ENCODE measurements at places on chromosomes 6 and 20. TPM values are rescaled to one million over a fixed set of nuclear protein-coding genes. Genes with fewer than 3 reads are reported as not detected.

DNA sequence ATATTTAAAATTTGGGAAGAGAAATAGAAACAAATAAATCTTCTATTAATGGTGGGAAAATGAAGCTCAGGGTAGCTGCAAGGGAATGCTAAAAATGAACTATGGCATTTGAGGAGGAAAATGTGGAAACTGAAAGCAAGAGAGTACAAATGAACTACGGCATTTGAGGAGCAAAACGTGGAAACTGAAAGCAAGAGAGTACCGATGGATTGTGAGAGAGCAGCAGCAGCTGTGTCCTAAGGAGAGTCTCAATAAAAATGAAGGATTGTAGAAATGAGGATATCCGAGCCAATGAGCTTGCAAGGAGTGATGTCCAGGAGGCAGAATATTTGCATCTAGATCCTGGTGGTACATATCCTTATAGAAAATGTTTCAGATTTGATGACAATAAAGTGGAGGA lies 547.1 kb upstream of the ZNF337 start:
- DNase-seq, result no peak
- no peaks in the 10 kb centered on the region for H3K27me3 ChIP-seq
- no peaks in the 10 kb centered on the region for H3K4me1 ChIP-seq

DNA sequence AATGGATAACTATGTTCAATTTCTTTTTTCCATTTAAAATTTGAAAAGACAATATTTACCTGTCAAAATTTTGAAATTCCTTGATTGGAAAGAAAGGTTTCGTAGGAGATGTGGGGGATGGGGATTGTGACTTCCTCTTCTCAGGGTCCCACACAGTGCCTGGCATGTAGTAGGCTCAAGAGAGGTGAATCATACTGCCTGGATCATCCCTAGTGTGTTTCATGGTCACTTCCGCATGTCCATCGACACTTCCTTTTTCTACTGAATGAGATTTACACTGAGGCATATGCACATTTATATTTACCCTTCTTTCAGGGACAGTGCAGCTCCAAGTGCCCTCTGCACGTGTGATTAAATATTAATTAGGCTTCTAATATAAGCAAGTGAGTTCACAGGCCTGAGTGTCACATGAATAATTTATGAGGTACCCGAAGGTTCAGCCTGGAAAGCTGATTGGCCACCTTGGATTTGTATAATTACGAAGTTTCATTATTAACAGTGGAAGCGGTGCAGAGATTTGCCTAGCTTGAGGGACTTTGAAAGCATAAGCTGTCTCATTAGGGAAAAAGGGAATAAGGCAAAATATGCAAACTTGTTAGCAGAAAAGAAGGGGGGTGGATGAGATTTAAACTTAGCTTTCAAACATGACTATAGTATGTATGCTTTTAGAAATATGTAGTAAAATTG lies 177.5 kb upstream of the MMS22L start:
- H3K4me3 ChIP-seq, result no peak overlapping the region
- no peaks in the 10 kb centered on the region for H3K27me3 ChIP-seq
- H3K27ac ChIP-seq, result no peak overlapping the region

Gene AIF1
- not detected for polyA plus RNA-seq

Gene HSP90AB1
- polyA plus RNA-seq, result 1,146 TPM
